RPMI7951 (cell line): ENCODE measurements at places on chromosomes 3 and 15.
A peak's percentile ranks its signal among the peaks of the same experiment; 100 is the strongest.

GRCh38 chr3:131705558-131706051 lies 202.8 kb upstream of the MRPL3 start:
- DNase-seq, result no peak

DNA sequence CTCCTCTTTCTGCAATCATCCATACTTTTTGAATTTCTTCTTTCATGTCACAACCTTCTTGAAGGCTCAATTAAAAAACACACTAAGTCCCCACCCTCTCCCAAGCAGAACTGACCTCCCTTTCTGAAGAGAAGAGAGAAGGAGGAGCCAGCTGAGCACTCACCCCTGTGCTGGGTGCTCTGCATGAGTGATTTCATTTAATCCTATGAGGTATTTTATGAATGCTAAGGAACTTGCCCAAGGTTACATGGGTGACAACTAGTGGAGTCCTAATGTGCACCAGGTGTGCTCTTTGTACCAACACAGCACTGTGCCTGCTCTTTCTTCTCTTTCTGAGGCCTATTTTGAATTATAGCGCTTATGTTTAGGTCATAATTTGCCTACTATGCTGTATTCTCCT lies 135.6 kb downstream of the DUT start:
- no peak for DNase-seq

DNA sequence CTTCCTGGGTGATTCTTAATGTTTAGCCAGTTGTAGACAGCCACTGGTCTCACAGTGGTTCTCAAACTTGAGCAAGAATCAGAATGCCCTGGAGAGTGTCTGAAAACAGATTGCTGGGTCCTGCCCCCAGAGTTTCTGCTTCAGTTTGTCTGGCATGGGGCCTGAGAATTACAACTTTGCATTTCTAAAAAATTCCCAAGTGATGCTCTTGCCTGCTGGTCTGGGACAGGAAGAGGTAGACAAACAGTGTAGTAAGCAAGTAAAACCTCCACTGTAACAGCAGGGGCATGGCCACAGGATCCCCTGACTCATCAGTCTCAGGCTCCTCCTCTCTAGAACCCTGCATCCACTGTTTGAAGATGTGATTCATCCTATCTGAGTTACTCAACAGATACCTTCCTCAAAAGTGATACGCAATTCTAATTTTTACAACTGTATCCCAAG lies 36.5 kb downstream of the DZIP1L start:
- DNase-seq, result peak; percentile 86

- no peak for DNase-seq
Observed at GRCh38 chr3:117261983-117262421, 552.4 kb downstream of the TUSC7 start.

GRCh38 chr15:60933900-60934885 lies 294.9 kb downstream of the RORA start:
- peak; percentile 20 for DNase-seq

- DNase-seq, result no peak
Observed at GRCh38 chr3:171632766-171633165, 172.6 kb upstream of the TNIK start.
